RPMI8226 (cell line): ENCODE measurements at places on chromosomes 2 and 18.
A peak's percentile ranks its signal among the peaks of the same experiment; 100 is the strongest.

GRCh38 chr18:44286049-44286448 lies 394.6 kb upstream of the SETBP1 start:
- no peak for DNase-seq

DNA sequence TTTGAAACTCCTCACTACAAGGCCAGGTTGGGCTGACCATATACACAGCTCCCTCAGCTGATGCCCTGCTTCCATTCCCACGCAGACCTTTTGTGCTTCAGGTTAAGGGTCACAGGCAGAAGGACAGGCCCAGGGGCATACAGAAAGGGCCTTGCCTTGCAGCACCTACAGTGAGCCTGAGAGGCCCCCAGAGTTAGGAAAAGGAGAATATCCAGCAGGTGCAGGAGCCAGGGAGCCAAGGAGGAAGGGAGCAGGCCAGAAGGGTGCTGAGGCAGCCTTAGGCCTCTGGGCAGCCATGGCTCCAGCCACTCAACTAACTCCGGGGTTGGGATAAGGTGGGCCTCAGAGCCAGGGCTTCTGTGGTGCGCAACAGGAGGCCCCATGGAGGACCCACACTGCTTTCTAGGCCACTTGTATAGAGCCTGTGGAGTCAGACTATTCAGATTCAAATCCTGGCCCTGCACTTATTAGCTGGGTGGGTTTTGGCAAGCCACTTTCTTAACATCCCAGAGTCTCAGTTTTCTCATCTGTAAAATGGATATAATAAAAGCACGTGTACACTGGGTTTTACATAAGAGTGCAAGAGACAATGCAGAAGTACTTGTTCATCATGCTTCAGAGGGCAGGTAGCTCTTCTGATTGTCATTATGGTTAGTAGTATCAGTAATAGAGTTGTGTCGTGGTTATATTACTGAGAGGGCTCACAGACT lies 214.6 kb upstream of the HAAO start:
- DNase-seq = no peak

GRCh38 chr2:38077431-38077769 lies 1.4 kb upstream of the CYP1B1 start:
- DNase-seq = no peak

DNA sequence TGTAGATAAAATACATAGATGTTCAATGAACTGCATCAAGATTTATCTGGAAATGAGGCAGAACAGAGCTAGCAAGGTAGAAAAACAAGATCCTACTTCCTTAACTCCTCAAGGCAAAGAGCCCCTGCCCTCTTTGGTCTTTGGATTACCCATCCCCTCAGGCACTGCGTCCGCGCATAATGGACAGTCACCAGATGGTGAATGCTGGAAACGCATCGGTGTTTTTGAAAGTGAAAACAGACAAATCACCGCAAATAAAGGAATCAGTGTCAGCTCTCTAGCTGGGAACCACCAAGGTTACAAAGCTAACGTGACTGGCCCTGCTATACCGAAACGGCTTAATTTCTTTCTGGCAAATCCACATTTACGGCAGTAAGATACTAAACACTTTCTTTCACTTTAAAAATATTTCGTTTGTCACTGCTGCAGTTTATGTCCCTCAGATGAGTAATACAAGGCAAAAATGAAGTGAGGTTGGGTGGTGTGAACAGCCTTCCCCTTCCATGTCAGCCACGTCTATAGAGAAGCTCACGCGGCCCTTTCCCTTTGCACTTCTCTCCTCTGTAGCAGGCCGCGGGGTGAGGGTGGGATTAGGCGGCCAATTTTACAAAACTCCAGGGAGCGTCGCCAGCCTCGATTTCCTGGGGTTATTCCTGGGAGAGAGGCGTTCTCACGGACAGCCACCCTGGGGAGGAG lies 627 bp upstream of the GALR1 start:
- DNase-seq = no peak

- peak; percentile 83 for DNase-seq
Observed at GRCh38 chr2:149860276-149860921, 272.8 kb upstream of the MMADHC start.

DNA sequence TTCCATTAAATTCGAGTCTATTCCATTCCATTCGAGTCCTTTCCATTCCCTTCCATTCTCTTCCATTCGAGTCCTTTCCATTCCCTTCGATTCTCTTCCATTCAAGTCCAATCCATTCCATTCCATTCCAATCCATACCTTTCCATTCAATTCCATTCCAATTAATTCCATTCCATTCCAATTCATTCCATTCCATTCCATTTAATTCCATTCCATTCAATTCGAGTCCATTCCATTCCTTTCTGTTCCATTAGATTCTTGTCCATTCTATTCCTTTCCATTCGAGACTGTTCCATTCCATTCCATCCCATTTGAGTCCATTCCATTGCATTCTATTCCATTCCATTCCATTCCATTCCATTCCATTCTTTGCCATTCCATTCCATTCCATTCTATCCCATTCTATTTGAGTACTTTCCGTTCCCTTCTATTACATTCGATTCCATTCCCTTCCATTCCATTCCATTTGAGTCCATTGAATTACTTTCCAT lies 1130.0 kb downstream of the RPIA start:
- no peak for DNase-seq

DNA sequence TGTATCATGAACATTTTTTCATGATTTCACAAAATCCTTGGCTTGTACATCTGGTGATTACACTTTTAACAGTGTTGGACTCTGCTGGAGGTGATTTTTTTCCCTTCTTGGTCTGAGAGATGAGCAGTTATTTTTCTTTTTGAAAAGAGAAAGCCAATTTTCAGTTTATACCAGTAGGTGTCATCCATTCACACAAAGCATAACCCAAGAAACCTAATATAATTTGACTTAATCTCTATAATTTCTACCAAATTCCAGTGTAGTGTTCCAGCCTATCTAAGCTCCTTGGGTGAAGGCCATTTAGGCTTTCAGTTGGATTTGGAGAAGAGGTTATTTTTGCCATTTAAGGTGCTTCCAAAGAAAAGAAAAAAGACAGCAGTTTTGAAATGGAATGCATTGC lies 7.7 kb upstream of the ICOS start:
- DNase-seq = no peak

DNA sequence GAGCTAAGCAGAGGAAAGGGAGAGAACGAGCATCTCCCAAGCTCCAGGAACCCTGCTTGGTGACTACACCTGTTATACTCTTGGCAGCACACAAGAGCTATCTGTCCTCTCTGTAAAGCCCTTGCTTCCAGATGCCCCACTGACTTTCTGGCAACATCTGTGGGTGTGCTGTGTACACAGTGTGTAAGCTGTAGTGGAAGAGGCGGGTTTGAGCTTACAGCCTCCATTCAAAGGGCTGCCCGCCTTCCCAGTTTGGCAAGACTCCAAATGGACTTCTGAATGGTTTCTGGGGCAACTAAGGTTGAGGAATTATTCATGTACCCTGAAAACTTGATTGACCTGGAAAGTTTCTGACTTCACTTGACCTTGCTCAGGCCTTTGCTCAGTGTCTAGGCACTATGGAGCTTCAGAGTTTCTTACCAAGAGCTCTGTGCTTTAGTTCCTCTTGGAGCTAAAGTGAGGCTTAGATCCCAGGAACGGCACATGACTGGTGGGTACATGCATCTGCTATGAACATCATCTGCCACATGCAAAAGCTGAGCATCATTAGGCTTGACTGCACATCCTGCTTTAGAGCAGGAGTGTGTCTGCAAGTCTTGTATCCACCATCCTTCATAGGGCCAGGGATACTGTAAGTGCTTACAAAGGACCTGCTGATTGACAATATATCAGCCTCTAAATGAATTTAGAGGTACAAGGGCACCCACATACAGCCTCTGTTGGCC lies 290.9 kb upstream of the SIX2 start:
- no peak for DNase-seq

- no peak for DNase-seq
Observed at GRCh38 chr2:83782122-83782521, 677.0 kb downstream of the SUCLG1 start.
